Glomerular endothelial cell (primary cell): ENCODE measurements at places on chromosomes 2 and 18.
A peak's percentile ranks its signal among the peaks of the same experiment; 100 is the strongest.

DNA sequence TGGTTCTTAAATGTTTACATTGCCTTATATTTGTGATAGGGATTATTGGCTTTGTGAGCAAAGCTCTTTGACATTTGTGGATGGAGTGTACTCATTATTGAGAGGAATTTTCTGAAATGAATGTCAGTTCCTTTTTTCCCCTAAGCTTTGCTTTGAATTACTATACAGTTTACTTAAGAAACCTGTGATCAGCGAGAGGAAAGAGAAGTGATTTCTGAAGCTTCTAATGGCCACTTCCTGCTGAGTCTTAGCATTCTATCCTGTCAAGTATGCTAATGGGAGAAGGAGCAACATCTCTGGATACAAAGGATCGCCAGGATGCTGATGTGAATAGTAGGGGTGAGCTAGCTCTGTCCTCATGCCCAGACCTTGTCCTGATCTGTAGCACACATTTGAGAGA lies 47.8 kb upstream of the MGAT5 start:
- DNase-seq = no peak

DNA sequence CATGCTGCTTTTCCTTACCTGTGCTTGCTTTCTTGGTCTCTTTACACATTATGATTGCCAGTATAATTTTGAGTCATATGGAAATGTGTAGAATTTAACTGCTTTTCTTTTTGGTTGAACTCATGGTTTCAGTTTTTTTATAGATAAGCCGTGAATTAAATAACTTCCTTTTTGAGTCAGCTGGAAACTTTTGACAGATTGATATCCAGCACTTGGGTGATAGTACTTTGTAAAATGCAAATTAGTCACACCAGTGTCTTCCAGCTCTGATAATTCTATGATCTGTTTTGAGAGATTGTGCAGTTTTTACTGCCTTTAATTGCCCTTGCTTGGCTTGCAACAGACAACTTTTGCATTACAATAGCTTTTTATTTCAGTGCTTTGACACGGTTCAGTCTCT lies 86.4 kb downstream of the NCOA1 start:
- DNase-seq = no peak

GRCh38 chr2:223055836-223056235 lies 3.8 kb downstream of the KCNE4 start:
- no peak for DNase-seq

DNA sequence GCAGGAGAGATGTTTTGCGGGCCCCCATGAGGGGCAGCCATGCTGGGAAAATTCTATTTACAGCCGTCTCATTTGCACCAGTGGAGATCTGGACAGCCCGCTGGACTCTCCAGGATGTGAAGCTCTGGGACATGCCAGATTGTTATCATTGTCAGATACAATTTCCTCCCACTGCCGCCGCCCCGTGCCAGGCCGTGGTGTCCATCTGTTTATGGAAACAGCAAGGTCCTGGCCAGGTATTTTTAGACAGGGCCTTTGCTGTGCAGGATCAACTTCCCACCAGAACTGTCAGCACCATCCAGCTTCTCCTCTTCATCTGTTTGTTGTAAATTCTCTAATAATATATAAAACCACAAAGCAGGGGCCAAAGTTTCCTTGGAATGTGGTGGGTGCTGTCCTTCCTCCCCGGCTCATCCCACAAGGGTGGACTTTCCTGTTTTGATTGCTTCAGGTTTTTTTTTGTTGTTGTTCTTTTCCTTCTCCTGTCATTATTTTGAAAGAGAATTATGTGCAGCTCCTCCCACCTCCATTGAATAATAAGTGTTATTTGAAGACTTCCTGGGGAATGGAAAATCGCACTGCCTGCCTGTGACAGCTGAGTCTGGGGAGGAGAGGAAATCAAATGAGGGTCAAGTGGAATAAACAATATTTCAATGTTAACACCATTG lies 398.1 kb downstream of the TNS1 start:
- no peak for DNase-seq

- no peak for DNase-seq
Observed at GRCh38 chr2:26269571-26270158, 24.9 kb downstream of the HADHB start.

- DNase-seq = no peak
Observed at GRCh38 chr2:126634273-126634861, 21.6 kb upstream of the GYPC start.

DNA sequence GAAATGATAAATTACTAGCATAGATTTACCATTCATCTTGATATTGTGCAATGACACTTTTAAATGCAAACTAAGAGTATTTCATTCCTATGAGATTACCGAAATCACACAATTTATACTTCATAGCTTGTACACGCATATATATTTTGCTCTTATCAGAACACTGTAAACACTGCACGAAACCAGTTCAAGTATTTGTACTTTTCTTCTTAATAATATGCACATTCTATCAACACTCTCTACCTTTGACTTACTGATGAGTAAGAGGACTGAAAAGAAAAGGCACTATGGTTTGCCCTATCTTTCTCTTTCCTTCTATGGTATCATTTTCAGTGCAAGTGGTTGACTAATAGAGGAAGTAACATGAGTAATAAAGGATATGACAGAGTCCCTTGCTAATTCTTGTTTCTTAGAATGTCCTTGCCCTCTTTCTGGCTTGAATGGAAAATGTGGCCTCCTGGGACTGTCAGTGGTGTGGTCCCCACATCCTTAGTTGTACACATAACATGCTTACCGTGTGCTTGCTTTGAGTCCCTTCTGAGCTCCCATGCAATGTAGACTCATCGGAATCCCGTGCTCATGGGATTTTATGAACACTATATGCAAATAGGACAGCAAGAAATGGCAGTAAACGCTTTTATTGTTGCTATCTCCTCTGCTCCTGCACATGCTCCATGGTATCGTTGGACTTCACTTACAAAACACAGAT lies 363.5 kb upstream of the TNP1 start:
- DNase-seq = peak; percentile 84

DNA sequence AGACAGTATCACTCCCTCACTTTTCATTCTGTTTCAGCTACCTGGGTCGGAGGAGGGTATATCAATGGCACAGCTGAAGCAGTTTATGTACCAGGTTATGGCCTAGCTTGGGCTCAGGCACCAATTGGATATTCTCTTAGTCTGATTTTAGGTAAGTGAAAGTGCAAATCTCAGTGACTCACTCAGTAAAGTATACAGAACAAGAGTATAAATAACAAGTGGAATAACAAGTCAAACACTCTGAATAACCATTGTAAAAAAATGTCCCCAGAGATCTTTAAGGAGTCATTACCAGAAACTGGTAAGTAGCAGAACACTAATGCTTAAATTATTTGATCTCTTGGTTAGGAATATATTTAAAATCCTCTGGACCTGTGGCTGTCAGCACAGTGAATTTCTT lies 5.7 kb downstream of the SLC5A7 start:
- no peak for DNase-seq

DNA sequence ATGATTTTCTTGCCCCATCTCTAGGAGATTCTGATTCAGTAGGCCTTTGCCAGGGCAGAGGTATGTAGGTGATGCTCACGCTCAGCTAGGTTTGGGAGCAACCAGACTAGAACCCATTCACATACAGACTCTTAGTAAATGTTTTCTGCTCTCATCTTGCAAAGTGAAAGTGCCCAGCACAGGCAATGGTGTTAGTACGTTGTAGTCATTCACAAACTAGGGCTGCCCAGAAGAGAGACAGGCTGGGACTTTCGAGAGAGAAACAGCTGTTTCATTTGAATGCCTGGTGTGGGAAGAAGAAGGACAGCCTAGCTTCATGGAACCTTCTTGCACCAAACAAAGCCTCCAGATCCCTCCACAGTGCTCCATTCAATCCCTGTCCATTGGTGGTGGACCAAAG lies 19.4 kb downstream of the DDX18 start:
- no peak for DNase-seq

- no peak for DNase-seq
Observed at GRCh38 chr2:186966015-186966414, 117.0 kb upstream of the ZSWIM2 start.

DNA sequence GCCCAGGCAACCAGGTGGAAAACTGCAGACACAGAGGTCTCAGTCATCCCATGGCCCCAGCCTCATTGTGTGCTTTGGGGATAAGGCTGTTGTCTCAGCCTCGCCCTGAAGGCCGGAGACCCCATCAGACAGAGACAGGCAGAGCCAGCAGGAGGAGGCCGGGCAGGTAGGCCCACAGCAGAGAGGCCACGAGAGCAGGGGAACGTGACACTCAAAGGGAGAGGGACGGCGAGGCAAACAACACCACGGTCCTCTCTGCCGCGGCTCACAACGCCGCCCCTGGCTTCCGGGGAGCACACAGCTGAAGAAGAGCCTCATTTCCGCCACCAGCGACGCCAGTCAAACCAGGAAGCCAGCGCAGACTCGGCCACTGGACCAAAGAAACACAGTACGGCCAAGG lies 103.3 kb downstream of the ZNF516 start:
- no peak for DNase-seq
